ENCODE measurements at places on chromosomes 16 and 17.

DNA sequence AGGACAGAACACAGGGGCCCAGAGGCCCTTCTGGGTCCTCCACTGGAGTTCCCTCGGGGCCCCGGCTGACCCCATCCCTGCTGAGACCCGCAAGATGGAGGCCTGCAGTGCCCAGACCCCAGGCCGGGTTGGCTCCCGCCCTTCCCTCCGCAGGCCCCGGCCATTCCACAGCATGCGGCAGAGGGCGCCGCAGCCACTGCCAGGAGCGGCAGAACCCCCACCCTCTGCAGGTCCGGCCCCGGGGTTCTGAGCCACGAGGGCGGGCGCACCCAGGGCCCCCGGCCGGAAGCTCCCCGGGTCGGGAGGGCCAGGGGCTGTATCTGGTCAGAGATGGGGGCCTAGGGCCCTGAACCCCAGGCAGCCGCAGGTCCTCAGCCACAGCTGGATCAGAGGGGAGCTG, 2.4 kb upstream of the PERCC1 start:
- DNase-seq = no peak

DNA sequence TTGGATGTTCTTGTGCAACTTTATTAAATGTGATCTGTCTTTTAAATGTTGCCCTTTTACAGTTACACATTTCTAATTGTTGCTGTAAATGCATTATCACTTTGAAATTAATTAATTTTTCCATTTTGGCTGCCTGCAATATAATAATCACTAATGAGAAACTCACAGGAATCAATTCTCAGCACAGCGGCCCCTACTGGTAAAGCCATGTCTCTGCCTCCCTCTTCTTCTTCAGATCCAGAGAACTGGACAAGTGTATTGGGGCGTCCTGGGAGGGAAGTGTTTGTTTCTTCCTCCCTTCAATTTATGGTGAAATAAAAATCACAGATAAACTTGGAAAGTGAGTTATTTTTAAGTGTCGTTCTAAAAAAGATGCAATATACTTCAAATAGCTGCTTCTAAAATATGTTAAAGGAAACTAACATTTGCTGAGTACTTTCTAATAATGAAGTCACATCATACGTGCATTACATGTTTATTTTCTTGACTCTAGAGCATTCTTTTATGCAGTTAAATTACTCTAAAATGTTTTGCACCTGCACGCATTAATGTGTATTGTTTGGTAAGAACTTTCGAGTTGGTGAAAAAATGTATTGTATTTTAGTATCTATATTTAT, 338.0 kb downstream of the WWOX start:
- DNase-seq = peak; percentile 50

GRCh38 chr17:78369791-78370381, 8.6 kb upstream of the PGS1 start:
- DNase-seq = no peak

DNA sequence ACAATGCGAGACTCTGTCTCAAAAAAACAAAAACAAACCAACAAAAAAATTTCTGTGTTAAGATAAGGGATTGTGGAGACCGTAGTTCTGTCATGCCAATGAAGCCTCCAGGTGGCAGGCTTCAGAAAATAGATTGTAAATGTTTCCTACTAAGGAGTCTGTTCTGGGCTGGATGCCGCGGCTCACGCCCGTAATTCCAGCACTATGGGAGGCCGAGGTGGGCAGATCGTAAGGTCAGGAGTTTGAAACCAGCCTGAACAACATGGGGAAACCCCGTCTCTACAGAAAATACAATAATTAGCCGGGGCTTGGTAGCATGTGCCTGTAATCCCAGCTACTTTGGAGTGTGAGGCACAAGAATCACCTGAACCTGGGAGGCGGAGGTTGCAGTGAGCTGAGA, 4.4 kb upstream of the SNX29 start:
- peak; percentile 64 for DNase-seq

- DNase-seq = no peak
These were observed 17.2 kb downstream of the NUDT7 start for GRCh38 chr16:77739559-77739892.

GRCh38 chr17:29331075-29331707, 37.2 kb upstream of the NUFIP2 start:
- no peak for DNase-seq

- no peak for DNase-seq
These were observed 5.9 kb downstream of the MLLT6 start for GRCh38 chr17:38710985-38711384.

DNA sequence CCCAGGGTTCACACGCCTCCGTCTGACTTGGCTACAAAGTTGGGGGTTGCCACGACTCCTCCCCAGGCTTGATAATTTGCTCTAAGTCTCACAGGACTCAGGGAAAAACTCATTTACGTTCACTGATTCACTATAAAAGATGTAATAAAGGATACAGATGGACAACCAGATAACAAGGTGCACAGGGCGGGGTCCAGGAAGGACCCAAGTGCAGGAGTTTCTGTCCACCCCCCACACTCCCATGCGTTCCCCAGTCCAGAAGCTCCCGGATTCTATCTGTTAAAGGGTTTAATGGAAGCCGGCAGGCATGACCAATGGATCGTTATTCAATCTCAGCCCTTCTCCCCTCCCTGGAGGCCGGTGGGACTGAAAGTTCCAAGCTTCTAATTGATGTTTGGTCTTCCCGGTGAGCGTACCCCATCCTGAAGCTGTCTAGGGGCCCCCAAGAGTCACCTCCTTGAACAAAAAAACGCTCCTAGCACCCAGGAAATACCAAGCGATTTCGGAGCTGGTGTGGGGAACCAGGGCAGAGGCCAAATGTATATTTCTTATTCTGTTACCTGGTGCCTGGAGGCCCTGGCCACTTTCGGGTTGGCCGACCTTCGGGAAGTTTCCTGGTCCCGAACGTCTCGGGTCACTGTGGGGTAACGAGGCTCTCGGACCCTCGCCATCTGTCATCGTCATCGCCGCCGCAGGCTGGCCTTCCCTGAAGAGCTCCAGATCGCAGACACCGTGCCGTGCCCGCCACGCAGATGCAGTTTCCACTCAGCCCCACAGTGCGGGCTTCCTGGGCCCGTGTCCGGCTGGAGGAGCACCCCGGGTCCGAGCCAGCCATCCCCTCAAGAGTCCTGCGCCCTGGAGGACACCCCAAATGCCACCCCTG, 13.5 kb upstream of the METRNL start:
- no peak for DNase-seq

DNA sequence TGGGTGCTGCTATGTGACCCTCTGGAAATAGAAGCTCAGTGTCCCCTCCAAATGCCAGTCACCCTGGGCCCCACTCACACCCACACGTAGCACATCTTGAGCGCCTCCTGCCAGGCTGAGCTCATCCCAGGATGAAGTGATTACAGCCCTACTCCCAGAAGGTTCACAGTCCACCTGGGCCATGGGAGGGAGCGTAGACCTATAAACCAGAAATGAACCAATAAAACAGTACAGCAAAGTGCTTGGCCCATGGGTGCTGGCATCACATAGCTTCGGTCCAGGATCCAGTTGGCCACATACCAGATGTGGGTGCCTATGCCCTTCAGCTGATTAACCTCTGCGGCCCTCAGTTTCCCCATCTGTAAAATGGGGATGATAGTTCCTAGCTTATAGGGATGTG, 2.2 kb upstream of the BICDL2 start:
- DNase-seq = no peak

DNA sequence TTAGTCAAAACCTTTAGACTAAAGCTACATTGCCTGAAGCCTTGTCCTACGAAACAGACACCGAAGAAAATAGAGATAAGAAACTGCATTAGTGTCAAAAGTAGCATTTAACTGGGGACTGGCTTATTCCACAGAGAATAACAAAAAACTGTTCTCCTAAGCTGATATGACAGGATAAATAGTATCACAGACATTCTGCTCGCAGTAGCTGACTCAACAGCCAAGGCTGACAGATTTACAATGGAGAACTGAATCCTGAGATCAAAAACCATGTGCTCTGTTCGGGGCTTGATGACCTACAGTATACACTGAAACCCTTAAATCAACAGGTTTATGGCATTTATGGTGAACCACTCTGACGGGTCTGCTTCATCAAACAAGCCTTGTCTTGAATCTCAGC, 25.5 kb downstream of the ADAMTS18 start:
- DNase-seq = no peak

- DNase-seq = no peak
These were observed 38.8 kb downstream of the RGS9 start for GRCh38 chr17:65175952-65176351.

GRCh38 chr16:4513086-4513860, 25.3 kb downstream of the CDIP1 start:
- no peak for DNase-seq

- no peak for DNase-seq
These were observed 18.5 kb upstream of the SOX9 start for GRCh38 chr17:72102366-72102765.

DNA sequence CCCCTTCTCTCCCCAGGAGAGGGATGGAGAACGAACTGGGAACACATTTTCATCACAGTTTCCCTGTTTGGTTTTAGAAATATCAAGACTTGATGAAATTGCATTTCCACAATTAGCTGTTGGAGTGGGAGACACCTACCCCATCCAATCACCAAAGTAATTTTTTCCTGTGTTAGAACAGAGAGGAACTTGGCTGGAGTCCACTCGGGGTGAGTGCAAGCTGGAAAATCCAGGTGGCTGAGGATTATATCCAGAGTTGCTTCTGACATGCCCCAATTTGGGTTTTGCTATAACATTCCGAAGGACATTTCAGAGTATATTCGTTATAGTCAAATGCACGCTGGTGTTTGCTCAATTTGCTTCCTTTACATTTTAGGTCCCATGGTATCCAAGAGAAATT, 231.8 kb downstream of the C16orf95 start:
- DNase-seq = no peak

- DNase-seq = no peak
These were observed 151.1 kb upstream of the WSCD1 start for GRCh38 chr17:5919089-5919488.

- DNase-seq = no peak
These were observed 47.4 kb downstream of the AXIN2 start for GRCh38 chr17:65514082-65514481.

- DNase-seq = no peak
These were observed 6.6 kb downstream of the CHMP6 start for GRCh38 chr17:80998118-80998747.

DNA sequence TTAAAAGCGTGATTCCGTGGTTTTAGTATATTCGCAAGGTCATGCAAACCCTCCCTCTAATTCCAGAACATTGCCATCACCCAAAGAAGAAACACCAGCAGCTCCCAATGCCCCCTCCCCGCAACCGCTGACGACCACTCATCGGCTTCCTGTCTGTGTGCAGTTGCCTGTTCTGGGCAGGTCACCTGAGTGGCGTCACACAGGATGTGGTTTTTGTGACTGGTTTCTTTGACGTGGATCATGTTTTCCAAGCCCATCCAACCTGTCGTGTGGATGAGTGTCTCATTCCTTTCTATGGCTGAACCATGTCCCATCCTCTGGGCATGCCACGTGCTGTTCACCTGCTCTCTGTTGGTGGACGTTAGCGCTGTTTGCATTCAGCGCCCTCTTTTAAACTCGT, 8.2 kb upstream of the ATP2C2 start:
- peak; percentile 19 for DNase-seq

GRCh38 chr16:3112058-3112880, at the start of gene ZNF205:
Gene ZNF205 (plus strand): TSS chr16:3112586. CDS start chr16:3113431, 845 bp downstream.
- DNase-seq = peak; percentile 88

DNA sequence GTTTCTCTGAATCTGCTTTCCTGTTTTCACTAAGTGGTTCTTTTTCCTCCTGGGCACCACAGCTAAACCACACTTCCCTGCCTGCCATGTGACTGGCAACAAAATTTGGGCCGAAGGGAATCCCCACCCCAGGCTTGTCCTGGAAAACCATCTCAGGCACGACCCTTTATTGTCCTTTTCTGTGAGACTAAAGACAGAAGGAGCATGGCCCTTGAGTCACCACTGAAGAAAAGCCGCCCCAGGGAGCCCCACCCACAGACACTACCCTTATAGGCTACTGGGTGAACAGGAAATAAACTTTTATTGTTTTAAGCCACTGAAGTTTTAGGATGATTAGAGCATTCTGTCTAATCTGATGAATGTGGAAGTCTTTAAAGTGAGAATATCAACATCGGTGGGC, 88.6 kb upstream of the BRD7 start:
- no peak for DNase-seq

DNA sequence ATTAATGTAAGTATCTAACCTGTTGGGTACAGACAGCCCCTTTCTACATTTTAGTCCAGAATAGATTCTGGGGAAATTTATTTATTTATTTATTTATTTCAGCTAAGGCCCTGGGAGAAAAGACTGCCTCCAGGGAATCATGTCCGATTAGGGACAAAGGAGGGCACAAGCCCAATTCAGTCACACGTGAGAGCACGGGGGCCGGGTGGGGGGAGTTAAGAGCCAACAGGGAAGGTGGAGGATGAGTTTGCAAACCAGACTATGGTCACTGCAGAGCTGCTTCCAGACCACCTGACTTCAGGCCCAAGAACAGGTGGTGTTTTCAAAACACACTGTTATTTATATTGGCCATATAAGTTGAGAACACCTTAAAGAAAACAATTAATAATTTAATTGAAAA, 1.6 kb upstream of the ZFHX3 start:
- no peak for DNase-seq

GRCh38 chr17:80565343-80566053, 20.9 kb downstream of the RPTOR start:
- DNase-seq = no peak

GRCh38 chr17:4272213-4272971, 8.6 kb upstream of the ANKFY1 start:
- DNase-seq = no peak

GRCh38 chr17:60863892-60864707, 186.4 kb downstream of the BCAS3 start:
- no peak for DNase-seq

DNA sequence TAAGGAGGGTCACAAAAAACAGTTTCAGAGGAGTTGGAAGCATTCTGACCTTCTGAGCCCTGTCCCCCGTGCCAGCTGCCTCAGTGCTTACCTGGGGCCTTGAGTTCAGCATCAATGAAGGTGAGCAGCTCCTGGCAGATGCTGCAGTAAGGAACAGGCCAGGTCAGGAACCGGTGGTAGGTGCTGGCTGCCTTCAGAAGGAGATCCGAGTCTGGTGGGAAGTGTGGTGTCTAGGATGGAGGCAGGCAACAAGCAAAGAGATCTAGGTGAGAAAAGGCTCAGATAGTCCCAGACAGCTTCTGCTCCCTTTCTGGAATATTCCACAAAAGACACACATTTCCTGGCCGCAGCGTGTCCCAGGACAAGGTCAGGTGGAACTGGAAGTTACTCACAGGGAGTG, 37.2 kb upstream of the PIK3R6 start:
- DNase-seq = no peak

GRCh38 chr16:78198288-78198687, 98.8 kb downstream of the WWOX start:
- no peak for DNase-seq

GRCh38 chr17:61644800-61645774, 54.1 kb upstream of the NACA2 start:
- DNase-seq = no peak

GRCh38 chr17:67067571-67068482, 23.5 kb downstream of the CACNG1 start:
- DNase-seq = no peak

Data from ACHN (cell line).